ENCODE measurements at places on chromosomes 16 and 17.

GRCh38 chr16:83685615-83686165, 122.1 kb upstream of the HSBP1 start:
- no peak for DNase-seq

DNA sequence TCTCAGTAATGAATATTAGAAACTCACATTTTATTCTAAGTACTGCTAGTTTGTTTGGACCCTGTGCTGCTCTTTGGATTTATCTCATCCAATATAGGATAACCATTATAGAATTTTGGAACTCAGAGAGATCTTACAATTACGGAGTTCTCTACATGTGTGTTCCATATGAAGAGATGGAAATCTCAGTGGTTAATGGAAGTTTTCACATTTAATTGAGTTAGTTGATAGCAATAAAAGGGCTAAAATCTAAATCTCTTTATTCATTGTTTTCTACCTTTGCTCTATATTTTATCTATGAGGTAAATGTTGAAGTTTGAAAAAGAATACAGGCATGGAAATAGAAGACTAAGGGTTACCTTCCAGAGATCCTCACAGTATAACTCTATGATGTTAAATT, 558.0 kb upstream of the KIF2B start:
- no peak for DNase-seq

DNA sequence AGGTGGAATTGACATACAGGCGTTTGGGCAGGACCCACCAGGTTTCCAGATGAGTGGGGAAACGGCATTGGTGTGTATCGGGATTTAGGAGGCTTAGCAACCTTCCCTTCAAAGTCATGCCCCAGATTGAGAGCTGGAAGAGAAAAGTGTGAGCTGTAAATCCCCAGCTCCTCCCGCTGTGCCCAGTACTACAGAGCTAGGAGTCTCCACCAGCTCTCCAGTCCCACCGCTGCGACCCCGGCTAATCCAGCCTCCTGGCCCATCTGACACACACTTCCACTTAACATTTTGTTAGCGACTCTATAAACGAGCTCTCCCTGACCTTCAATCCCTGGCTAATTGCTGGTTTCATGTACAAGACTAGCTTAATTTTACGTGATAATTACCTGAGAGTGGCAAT, 29.9 kb upstream of the LHX1 start:
- no peak for DNase-seq

DNA sequence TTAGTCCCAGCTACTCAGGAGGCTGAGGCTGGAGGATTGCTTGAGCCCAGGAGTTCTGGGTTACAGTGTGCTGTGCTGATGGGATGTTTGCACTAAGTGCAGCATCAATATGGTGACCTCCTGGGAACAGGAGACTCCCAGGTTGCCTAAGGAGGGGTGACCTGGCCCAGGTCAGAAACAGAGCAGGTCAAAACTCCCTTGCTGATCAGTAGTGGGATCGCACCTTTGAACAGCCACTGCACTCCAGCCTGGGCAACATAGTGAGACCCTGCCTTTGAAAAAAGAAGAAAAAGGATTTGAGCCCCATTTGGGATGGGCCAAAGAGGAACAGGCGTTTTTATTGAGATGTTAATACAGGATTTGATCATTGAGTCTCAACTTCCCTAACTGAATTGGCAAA, 30.6 kb downstream of the CLUH start:
- DNase-seq = no peak

DNA sequence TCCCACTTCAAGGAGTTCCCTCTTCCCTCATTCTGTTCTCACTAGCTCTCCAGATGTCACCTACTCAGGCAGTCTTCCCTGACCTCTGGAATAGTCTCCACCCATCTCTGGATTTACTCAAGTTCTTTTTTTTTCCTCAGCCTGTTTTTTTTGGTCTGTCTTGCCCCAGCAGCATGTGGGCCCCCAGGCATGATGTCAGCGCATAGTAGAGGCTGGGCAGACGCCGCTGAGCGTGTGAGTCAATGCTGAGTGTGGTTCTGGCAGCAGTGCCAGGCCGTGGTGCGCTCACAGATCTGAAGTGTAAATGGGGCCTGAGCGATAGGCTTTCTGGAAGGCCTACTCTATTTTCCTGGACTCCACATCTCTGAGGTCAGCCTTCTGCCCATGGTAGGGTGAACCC, 2.7 kb upstream of the KCNJ18 start:
- no peak for DNase-seq

DNA sequence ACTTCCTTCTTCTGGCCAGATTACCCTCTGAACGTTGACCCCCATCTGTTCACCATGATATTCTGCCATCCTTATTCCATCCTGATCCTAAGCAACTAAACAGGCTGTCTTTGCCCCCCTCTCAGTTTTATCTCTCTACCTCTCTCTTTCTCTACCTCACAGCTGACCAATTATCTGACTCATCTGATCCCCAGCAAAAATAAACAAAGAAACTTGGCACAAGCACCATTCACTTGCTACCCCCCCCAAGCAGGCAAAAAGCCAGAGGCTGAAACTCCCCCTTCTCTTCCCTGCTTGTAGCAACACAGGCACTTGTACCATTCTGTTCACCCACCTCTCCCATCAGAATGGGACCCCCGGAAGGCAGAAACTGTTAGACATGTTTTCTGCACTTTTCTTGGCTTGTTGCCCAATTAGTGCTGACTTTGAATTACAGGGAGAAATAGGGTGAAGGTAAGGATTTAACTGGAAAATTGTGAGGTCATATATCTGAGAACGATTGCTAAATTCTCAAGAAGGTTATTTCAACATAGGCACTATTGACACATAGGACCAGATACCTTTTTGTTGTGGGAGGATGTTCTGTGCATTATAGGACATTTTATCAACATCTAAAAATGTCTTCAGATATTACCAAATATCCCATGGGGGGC, 163.2 kb downstream of the TOX3 start:
- DNase-seq = no peak

DNA sequence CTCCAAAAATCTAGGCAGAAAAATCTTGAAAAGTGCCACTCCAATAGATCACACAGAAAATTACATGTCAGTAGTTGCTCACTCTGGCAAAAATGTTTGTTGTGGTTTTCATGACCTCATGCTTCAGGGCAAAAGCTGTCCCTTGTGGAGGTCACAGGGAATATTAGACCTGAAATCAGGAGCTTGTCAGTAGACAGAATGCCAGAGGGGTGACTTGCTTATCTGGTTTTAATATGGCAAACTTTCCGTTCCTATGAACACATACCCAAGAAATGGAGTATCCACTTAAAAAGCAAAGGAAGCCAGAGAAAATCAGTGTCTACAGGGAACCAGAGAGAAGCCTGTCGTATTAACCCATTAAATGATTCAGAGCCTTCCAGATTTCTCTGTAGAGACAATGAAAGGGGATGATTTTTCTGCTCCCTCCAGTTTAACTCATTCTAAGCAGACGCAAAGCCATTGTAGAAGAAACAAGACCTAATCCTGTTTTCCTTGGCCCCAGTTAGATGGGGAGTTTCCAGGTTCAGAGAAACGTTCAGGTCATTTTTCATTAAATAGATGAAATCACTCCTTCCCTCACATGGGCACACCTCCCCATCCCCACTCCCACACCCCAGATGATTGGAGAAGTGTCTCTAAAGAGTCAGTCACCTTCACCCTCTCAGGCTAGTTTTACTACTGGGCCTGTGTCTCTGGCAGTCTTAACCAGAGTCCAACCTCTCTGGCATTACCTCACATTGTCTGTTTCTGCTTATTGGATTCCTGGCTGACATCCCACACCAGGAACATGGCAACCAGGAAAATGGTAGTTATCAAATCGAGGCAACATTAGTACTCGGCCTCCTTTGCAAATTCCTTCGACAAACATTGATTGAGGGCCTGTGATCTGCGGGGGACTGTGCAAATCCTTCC, 6.0 kb downstream of the SOX9 start:
- DNase-seq = no peak

DNA sequence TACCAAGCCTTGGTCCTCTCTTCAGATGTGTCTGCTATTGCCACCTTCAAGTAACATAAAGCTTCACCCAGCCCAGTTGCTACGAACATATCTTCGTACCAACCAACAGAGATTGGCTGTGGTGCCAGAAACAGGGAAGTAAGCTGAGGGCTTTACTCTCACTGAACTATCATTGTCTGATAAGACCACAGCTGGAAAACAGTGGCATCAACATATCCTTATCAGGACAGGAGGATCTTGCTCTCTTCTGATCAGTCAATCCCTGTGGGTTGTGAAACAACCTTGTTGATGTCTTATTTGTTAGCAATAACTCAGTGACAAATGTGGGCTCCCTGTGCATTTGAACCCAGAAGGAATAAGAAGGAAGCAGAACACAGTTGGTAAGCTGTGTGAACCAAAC, 446.3 kb upstream of the MAF start:
- DNase-seq = no peak

GRCh38 chr17:55785181-55785580, 34.3 kb downstream of the PCTP start:
- DNase-seq = no peak

GRCh38 chr17:34055606-34056005, 199.5 kb upstream of the CCL2 start:
- DNase-seq = no peak

Data from GDM1 (cell line).